ENCODE measurements at places on chromosomes 11 and 22.

GRCh38 chr22:42817556-42817955, 39.5 kb downstream of the ARFGAP3 start:
- DNase-seq: no peak

DNA sequence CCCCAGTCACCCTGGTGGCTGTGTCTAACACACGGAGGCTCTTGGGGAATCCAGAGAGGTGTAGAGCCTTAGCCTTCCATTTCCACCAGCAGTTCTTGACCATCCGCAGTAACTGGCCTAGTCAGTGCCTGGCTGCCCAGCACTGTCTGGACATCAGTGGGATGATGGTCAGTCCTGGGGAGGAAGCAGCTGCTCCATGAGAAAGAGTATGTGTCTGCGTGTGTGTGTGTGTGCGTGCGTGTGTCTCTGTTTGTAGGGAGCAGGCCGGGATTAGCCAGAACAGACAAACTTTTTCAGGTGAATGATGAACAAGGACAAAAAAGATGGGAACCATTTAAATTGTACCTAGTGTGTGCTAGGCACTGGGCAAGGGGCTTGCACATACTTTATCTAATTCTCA, 109.3 kb upstream of the SYT13 start:
- DNase-seq: no peak

DNA sequence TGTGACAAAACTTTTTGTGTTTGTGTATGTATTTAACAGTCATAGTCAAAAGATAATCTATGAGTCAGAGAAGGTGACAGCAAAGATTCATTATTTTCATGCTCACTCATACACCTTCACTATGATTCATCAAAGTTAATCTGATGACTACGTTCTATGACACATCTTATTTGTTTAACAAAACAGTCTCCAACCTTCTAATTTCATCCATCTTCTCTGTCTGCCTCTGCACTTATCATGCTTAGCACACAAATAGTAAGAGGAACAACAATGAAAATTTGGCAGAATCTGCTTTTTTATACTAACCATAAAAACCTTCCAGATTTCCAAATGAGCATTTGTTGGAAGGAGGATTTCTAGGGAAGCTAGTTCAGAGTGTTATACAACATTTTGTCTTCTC, 568.9 kb downstream of the LUZP2 start:
- DNase-seq: no peak

GRCh38 chr11:83044958-83045712, 26.6 kb downstream of the RAB30 start:
- no peak for DNase-seq

GRCh38 chr22:44431256-44431655, 66.8 kb downstream of the RTL6 start:
- DNase-seq: no peak

DNA sequence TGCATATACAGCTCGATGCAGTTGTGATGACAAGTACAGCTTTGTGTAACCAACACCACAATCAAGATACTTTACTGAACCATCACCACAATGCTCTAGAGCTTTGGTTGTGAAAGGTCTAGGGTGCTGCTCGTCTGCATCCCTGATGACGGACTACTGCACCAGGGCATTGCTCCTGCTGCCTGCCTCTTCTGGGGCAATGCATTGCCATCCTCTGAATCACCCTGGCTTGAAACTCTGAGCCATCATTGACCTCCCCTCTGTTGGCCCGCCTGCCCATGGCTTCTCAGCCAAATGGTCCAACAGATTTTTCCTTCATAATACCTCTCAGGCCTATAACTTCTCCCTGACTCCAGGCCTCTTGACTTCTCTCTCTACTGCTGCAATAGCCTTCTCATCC, 77.4 kb upstream of the CSNK2A3 start:
- no peak for DNase-seq

DNA sequence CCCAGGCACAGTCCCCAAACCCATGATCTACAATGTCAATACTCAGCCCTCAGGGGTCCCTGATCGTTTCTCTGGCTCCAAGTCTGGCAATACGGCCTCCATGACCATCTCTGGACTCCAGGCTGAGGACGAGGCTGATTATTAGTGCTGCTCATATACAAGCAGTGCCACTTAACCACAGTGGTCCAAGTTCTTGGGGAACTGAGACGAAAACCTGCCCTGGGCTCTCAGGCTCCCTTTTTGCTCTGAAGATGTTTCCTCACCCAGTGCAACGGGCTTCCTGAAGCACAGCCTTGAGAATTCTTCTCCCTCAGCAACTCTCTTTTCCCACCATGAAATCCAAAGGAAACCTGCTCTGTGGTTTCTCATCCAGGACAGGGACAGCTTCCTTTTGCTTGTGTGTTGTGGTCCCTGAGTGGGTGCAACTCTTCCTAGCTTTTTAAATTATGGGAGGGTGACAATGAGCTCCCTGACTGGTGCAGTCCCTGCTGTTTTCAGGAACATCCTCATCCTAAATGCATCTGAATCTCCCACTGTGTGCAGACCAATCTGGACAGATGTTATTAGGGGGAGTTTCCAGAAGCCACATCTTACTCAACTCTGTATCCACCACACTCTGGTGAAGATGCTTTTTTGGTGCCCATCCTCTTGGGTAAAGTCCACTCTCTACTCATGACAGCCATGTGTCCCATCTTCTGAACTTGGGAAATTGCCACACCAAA, 30.6 kb upstream of the IGLL5 start:
- no peak for DNase-seq

DNA sequence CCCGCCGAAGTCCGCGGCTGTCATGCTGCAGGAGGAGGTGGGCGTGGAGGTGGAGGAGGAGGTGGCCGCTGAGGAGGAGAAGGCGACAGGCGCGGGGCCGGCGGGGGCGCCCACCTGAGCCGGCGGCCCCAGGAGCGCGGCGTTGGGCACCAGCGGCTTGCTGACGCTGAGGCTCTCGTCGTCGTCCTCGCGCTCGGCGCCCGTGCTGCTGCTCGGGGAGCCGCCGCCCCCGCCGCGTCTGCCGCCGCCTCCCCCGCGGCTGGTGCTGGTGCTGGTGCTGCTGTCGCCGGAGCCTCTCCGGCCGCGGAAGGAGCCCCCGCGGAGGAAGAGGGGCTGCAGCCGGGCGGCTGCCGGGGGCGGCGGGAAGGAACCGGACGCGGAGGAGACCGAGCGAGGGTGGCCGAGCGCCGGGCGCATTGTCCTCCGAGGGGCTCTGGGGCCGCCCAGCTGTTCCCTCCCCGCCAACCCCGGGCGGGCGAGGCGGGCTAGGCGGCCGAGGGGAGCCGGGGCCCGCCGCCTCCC, 388 bp downstream of the TMEM121B start:
- DNase-seq: no peak

- no peak for DNase-seq
Measured at GRCh38 chr11:105857728-105858127, 164.3 kb downstream of the MSANTD4 start.

DNA sequence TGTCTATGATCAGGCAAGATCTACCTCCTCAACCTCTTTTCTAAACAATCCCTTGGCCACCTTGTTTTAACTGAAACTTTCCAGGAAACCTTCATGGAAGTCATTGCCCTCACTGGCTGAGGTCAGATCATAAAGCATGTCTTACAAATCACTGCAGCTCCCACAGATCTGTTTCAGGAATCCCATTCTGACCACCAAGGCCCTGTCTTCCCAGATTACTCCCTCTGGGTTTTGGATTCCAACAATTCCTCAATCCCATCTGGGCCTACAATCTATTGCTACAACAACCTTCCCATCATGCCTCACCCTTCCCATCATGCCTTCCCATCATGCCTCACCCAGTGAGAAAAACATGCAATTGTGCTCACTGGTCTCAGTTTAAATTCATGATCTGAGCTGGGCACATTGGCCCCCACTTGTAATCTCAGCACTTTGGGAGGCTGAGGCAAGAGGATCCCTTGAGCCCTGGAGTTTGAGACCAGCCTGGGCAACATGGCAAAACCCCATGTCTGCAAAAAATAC, 15.9 kb downstream of the ADAMTS15 start:
- no peak for DNase-seq

DNA sequence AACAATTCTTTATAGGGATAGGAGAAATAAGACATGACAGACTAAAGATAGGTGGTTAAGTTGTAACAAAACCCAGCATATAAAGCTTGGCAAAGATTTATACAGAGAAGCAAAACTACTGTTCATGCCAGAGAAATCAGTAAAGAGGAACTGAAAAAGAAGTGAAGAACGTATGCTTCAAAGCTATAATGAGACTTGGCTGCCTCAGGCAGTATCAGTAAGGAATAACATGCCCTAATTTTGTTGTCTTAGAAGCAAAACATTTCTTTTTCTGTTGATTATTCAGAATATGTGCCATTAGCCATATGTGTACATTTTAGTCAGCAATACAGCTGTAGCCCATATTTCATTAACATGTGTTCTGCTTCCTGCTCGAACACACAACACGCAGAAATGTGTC, 403.2 kb downstream of the NELL1 start:
- DNase-seq: no peak
